ENCODE measurements at places on chromosomes 6 and 20. TPM values are rescaled to one million over a fixed set of nuclear protein-coding genes. Genes with fewer than 3 reads are reported as not detected.

DNA sequence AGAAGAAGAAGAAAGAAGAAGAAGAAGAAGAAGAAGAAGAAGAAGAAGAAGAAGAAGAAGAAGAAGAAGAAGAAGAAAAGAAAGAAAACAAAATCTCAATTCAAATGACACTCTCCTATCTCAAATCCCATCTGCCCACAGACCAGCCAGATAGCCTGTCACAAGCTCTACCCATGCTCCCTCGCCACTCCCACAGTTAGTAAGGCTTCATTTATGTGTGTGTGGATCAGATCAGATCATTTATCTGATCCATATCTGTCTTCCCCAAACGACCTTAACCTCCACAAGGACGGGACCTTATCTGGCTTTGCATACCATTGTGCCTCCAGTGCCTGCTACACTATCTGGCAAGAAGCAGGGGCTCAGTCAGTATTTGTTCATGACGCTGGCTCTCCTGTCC lies 81.9 kb upstream of the RREB1 start:
- DNase-seq, result no peak

- no peak for DNase-seq
These were observed 12.5 kb downstream of the ALDH8A1 start for GRCh38 chr6:134937426-134937825.

DNA sequence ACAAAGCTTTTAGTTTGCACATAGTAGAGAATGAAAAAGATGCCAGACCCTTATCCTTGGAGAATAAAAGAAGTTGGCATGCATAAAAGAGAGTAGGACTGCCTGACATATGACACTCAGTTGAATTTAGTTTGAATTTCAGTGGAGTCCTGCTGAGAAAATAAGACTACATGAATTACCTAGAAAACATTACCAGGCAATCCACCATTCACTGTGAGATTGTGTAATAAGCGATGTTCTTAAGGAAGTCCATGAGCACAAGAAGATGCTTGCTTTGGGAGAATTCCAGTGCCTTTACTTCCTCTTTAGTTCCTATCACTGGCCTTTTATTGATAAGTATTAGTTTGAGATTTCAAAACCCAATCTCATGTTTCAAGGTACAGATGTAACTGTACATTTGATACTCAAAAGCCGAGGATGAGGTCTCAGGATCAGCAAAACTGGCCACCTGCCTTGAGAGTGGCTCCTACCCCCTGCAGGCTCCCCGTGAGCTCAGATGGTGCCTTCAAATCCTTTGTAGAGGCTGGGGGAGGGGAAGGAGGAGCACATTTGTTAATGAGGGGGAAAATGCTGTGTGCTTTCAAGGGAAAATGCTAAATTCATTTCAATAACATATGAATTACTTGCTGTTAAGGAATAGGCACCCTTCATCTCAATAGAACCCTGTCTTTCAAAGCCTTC lies 11.2 kb upstream of the UNC93A start:
- no peak for DNase-seq

DNA sequence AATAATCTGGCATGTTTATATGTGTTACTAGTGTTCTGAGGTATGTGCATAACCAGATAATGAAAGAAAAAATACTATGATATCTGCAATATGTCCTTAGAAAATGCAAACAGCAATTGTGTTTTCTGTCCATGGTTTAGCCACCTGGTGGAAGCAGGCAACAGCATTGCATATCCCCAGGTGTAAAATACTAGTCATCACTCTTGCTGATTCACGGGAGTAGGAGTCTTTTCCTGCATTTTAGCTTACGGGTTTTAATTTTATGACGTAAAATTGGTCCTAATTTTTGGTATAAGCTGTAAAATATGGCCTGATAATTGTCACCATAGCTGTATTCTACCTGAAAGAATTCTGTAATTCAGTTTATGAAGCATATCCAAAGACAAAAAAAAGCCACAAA lies 2.5 kb downstream of the RNF182 start:
- DNase-seq, result no peak

DNA sequence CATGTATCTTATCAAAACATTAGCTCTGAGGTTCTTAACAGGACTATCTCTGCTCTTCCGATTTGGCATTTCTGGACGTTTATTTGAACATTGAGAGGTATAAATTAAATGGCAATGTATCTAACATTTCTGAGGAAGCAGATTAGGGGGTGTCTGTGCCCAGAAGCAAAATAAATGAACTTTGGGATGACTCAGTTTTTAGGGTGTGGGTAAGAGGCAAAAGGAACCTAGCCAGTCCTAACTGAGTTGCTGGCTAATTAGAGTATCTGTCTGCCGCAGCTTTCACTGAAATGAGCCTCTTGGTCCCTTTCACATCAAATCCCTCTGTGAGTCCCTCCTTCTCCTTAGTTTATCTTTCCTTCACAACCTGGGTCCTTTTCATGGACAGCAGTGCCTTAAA lies 1.1 kb downstream of the RNF144B start:
- no peak for DNase-seq

Gene BPIFB1
- total RNA-seq, result not detected

Gene MED23
- total RNA-seq, result 71.3 TPM

Gene PSORS1C2
- not detected for total RNA-seq
